ENCODE measurements at places on chromosomes 5 and 9. TPM values are rescaled to one million over a fixed set of nuclear protein-coding genes. Genes with fewer than 3 reads are reported as not detected.

- H3K4me3 ChIP-seq = no peak overlapping the region
- no peaks in the 10 kb centered on the region for H3K27me3 ChIP-seq
- no peaks in the 10 kb centered on the region for H3K4me1 ChIP-seq
- no peak overlapping the region for H3K27ac ChIP-seq
These were observed 188.4 kb downstream of the RGS3 start for GRCh38 chr9:113651896-113652295.

SLC6A7 gene
- not detected for polyA plus RNA-seq

GRCh38 chr9:73577848-73578247 is 426.2 kb downstream of the ANXA1 start:
- no peaks in the 10 kb centered on the region for H3K4me1 ChIP-seq
- no peaks in the 10 kb centered on the region for H3K27me3 ChIP-seq
- H3K36me3 ChIP-seq = no peaks in the 10 kb centered on the region
- no peak for DNase-seq

DNA sequence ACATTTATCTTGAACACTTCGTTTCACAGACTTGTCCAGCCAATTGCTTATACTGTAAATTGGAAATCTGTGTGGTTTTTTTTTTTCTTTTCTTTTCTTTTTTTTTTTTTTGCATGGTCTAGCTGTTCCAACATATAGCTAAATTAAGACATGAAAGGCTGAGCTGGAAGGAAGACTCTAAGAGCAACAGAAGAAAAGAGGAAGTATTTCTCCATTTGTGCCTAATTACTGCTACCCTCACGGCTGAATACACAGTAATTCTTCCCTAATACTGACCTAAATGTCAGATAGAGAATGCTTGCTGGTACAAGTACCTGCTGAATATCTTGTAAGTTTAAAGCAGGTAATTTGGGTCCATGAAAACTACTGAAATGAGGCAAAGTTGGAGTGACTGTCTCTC is 11.0 kb upstream of the HAPLN1 start:
- no peak overlapping the region for H3K4me3 ChIP-seq
- DNase-seq = no peak
- no peaks in the 10 kb centered on the region for H3K27me3 ChIP-seq
- no peaks in the 10 kb centered on the region for H3K36me3 ChIP-seq

GRCh38 chr9:36930941-36931340 is 103.1 kb downstream of the PAX5 start:
- no peaks in the 10 kb centered on the region for H3K4me1 ChIP-seq
- no peak overlapping the region for H3K27ac ChIP-seq
- H3K36me3 ChIP-seq = no peaks in the 10 kb centered on the region

MTAP gene
- 11.3 TPM for polyA plus RNA-seq

NRARP gene
- 4.6 TPM for polyA plus RNA-seq

PCDHA4 gene
- not detected for polyA plus RNA-seq

GRCh38 chr5:38913714-38914113 is 67.9 kb downstream of the OSMR start:
- H3K36me3 ChIP-seq = no peaks in the 10 kb centered on the region
- H3K27me3 ChIP-seq = peaks cover 9% of the 10 kb centered on the region
- H3K4me1 ChIP-seq = no peaks in the 10 kb centered on the region
- no peak for DNase-seq

NPR3 gene
- polyA plus RNA-seq = not detected

DNA sequence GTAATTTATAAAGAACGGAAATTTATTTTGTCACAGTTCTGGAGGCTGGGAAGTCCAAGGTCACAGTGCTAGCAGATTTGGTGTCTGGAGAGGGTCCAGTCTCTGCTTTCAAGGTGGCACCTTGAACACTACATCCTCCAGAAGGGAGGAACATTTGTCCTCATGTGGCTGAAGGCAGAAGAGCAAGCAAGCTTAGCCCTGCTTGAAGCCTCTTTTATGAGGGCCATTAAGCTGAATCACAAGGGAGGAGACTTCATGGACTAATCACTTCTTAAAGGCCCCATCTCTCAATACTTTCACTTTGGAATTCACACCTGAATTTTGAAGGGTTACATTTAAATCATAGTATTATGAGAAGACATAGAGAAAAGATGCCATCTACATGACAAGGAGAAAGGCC is 215.4 kb upstream of the NFIL3 start:
- H3K27me3 ChIP-seq = no peaks in the 10 kb centered on the region

DNA sequence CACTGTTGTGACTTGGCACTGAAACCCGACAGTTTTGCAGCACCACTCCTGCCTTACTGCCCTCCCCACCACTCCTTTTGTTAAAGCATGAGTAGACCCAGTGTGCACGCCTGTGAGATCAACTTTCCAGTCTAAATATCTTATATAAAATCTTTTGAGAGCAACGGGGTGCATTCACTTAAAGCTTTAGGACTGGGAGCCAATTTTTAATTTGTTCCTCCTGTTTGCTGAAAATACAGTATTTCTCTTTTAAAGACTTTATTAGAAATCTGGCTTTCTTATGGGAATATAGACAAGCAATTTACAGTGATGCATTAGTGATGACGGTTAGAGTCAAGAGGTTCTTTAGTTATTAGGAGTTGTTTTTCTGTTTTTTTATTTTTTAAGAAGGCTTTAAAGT is 397.5 kb downstream of the TMEM167A start:
- H3K36me3 ChIP-seq = no peaks in the 10 kb centered on the region
- no peak for DNase-seq
- H3K27ac ChIP-seq = no peak overlapping the region

DNA sequence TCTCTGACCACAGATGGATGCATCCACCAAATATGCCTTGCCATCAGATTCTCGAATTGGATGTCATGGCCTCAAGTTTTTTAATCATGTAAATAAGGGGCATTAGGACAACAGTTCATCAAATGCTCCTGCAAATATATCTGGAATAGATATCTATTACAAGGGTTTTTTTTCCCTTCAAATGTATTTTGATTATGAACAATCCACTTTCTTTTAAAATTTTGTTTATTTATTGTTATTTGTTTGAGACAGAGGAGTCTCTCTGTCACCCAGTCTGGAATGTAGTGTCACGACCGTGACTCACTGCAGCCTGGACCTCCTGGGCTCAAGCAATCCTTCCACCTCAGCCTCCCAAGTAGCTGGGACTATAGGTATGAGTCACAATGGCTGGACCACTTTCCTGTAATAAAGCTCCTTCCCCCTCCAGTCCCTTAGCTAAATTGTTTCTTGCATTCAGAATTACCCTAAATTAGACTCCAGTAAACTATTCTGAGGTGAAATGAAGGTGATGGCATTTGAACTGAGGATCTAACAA is 1412.1 kb downstream of the EFNA5 start:
- no peak overlapping the region for H3K4me3 ChIP-seq
- no peaks in the 10 kb centered on the region for H3K27me3 ChIP-seq
- H3K4me1 ChIP-seq = no peaks in the 10 kb centered on the region
- no peak overlapping the region for H3K27ac ChIP-seq
- no peaks in the 10 kb centered on the region for H3K36me3 ChIP-seq

- no peaks in the 10 kb centered on the region for H3K27me3 ChIP-seq
- H3K36me3 ChIP-seq = no peaks in the 10 kb centered on the region
- H3K4me3 ChIP-seq = no peak overlapping the region
These were observed 751.6 kb downstream of the TLR4 start for GRCh38 chr9:118455788-118456187.

DNA sequence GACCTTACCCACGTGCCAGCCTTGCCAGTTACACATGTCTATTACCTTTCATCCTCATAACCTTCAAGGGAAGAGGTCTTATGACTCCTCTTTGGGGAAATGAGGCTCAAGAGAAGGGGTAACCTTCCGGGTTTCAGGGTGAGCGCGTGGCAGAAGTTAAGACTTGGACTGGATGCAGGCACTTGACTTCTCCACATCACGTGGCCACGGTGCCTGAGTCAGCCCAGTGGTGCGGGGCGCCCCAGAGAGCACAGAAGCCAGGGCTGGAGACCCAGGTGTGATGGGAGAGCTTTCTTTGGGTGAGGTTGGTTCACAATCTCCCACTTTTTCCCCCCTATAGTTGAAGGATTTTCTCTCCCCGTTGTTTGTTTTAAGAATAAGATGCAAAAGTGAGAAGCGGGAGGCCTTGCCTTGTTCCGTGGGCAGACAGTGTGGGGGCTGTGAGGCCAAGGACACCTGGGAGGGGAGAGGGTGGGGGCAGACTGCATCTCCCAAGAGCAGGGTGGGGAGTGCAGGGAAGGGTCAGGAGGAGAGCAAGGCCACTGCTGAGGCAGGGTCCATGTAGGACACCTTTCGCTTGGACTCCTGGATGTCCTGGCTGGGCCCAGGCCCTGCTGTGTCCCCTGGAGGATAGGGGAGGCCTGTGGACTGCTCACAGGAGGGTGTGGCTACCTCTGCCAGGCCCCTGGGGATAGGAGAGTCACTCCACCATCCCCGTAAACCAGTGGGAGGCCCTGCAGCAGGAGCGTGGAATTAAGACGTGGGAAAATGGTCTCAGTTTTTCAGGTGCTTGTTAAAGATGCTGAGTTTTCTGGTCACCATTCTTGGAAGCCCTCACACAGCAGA is 90.0 kb upstream of the CTSL start:
- DNase-seq = no peak
- no peaks in the 10 kb centered on the region for H3K27me3 ChIP-seq
- peaks cover 26% of the 10 kb centered on the region for H3K36me3 ChIP-seq
- no peak overlapping the region for H3K27ac ChIP-seq
- H3K4me3 ChIP-seq = no peak overlapping the region

SMARCA2 gene
- polyA plus RNA-seq = 54.7 TPM

DNA sequence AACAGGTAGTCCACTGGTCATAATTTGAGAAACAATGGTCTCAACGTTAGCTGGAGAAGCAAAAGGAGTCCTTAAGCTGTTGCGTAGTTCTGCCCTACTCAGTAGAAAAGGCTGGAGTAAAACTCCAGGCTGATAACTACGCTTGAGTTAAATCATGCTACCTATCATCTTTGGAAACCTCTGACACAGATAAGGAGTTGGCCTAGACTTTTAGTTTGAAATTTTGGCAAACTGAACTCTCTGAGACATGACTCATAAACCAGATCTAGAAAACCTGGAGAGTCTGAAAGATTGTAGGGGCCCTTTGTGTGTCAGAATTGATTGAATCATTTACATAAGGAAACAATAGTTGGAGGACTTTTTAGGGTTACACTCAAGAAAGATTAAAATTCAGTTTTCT is 26.3 kb downstream of the NMUR2 start:
- no peaks in the 10 kb centered on the region for H3K27me3 ChIP-seq
- no peak overlapping the region for H3K27ac ChIP-seq
- no peaks in the 10 kb centered on the region for H3K36me3 ChIP-seq
- no peak overlapping the region for H3K4me3 ChIP-seq

DNA sequence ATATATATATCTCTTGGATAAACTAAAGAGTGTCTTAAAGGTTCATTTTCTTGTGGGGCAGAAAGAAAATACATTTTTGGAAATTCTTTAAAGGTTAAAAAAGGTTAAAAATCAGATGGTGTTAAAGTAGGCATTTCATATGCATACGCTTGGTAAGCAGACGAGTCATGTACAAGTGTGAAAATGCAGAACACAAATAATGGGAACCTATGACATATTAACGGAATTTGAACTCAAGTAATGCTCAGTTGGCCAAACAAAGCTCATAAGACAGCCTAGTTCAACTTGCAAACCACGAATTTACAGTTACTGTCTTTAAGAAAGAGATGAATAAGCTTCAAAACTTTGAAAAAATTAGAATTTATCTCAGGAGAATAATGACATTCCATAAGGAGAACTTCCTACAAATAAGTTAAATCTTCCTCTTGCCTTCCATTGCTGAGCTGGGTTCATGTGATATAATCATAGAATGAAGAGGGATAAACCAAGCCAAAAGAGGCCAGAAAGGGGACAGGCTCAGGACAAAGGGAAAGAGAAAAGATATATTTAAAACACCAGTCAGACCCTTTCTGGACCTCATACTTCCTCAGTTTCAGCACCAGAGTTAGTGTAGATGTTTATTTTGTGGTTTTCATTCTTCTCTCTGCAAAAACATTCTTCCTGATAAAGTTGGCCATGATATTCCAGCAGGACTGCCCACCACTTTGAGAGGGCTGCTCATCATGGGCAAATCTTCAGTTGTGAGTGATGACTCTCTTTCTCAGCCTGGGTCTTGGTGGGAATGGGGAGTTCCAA is 256.7 kb upstream of the CD180 start:
- no peaks in the 10 kb centered on the region for H3K36me3 ChIP-seq
- no peak overlapping the region for H3K4me3 ChIP-seq
- no peaks in the 10 kb centered on the region for H3K27me3 ChIP-seq
- H3K4me1 ChIP-seq = no peaks in the 10 kb centered on the region
- no peak overlapping the region for H3K27ac ChIP-seq

EHMT1 gene
- polyA plus RNA-seq = 15.0 TPM

- H3K36me3 ChIP-seq = no peaks in the 10 kb centered on the region
- peak overlapping the region; percentile 83 for H3K27ac ChIP-seq
- peak overlapping the region; percentile 73 for H3K4me3 ChIP-seq
- H3K27me3 ChIP-seq = no peaks in the 10 kb centered on the region
These were observed 1.1 kb upstream of the PTGER4 start for GRCh38 chr5:40678460-40679147.

GRCh38 chr5:149466457-149466972 is 84.7 kb downstream of the CSNK1A1 start:
- H3K27ac ChIP-seq = no peak overlapping the region
- no peak for DNase-seq

MINAR2 gene
- polyA plus RNA-seq = not detected

GRCh38 chr5:437281-437771 is 5.7 kb upstream of the EXOC3 start:
- H3K27me3 ChIP-seq = no peaks in the 10 kb centered on the region
- peaks cover 23% of the 10 kb centered on the region for H3K4me1 ChIP-seq
- H3K27ac ChIP-seq = no peak overlapping the region
- DNase-seq = no peak
- H3K36me3 ChIP-seq = no peaks in the 10 kb centered on the region
- no peak overlapping the region for H3K4me3 ChIP-seq

- peaks cover 10% of the 10 kb centered on the region for H3K4me1 ChIP-seq
- no peak overlapping the region for H3K4me3 ChIP-seq
- H3K27me3 ChIP-seq = peaks cover 94% of the 10 kb centered on the region
- H3K27ac ChIP-seq = no peak overlapping the region
These were observed 1.2 kb upstream of the ADGRV1 start for GRCh38 chr5:90557391-90557790.

PRSS3 gene
- polyA plus RNA-seq = not detected

ZNF454 gene
- not detected for polyA plus RNA-seq

C5orf24 gene
- polyA plus RNA-seq = 4.9 TPM

ACOT12 gene
- not detected for polyA plus RNA-seq

DNA sequence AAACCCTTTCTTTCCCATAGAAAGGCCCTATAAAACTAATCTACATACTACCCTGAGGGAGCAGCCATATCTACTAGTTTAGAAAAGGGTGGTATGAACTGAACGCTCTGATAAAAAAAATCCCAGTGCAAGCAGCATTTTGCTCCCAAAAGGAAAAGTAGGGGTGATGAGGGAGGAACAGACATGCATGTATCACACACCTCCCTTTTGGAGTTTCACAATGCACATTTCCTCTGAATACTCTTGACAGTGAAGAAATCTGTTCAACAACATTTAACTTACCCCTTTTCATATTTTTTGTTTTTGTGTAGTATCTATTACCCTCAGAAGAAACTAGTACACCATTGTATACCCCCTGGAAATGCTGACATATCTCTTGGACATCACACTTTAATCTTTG is 411.4 kb downstream of the MAT2B start:
- H3K27ac ChIP-seq = peak overlapping the region; percentile 85
- peaks cover 53% of the 10 kb centered on the region for H3K4me1 ChIP-seq
- H3K4me3 ChIP-seq = peak overlapping the region; percentile 25
- peak; percentile 92 for DNase-seq

Data from CD14-positive monocyte (primary cell).